ENCODE measurements at places on chromosomes 5 and 9.
A peak's percentile ranks its signal among the peaks of the same experiment; 100 is the strongest.

DNA sequence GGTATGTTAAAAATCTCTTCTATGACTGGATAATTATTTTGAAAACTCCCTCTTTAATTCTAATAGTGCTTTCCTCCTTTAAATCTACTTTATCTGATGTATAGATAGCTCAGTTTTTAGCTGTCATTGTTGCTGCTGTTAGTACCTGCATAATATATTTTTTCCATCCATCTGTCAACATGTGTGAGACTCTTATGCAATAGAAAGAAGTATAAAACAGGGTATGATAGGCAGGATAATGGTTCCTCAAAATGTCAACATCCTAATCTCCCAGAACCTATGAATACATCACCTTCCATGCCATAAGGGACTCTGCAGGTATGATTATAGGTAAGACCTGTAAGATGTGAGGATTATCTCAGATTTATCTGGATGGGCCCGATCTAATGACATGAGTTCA lies 136.9 kb upstream of the LHFPL2 start:
- DNase-seq = no peak

DNA sequence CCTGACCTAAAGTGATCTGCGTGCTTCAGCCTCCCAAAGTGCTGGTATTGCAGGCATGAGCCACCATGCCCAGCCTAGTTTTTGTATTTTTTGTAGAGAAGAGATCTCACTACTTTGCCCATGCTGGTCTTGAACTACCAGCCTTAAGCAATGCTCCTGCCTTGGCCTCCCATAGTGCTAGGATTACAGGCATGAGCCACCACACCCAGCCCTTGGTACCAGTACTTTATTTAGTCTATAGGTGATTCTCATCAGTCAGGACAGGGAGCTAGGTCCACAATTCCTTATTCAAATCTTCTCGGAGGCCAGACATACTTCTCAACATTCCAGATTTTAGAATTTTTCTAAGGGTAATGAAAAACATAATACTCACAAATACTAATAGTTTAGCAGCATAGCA lies 8.4 kb downstream of the ZNF131 start:
- no peak for DNase-seq

GRCh38 chr9:81822301-81822865 lies 105.8 kb upstream of the SPATA31D4 start:
- no peak for DNase-seq

- DNase-seq = peak; percentile 61
Measured at GRCh38 chr9:131678499-131679111, 61.3 kb downstream of the RAPGEF1 start.

DNA sequence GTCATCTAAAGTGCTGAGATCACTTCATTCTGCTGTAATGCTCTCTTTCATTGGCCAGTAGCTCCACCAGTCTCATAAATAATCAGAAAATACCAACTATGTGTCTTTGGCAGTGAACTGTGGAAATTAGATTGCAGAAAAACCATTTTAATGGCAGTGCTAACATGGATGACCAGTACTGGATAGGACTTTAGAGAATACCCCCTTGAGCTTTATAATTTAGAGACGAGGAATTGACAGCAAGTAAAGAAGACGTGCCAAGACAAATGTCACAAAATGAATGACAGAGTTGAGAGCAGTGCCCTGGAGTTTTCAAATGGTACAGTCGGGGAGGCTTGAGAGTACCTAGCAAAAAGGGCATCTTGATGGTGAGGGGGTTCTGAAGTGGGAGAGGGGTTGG lies 5.8 kb downstream of the MSANTD3 start:
- DNase-seq = no peak

- DNase-seq = no peak
Measured at GRCh38 chr9:89871871-89872331, 267.1 kb downstream of the GADD45G start.

GRCh38 chr5:62282064-62282463 lies 23.9 kb upstream of the KIF2A start:
- no peak for DNase-seq

- no peak for DNase-seq
Measured at GRCh38 chr9:28329323-28329722, 756.0 kb upstream of the C9orf72 start.

DNA sequence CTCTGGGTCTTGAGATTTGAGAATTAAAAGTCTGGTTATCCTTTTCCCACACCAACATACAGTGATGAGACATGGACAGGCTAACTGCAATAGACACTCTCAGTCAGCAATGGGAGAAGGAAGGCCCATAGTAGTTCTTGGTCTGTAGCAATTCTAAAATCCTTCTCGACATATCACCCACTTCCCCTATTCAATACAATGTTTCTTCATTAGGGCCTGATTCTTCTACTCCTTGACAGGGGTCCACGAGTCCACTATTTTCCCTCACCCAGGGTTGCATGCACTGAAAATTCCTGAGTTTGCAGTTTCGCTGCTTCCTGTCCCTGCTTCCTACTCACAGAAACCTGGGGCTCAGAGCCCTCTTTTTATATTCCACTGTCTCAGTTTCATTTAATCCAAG lies 402.8 kb downstream of the MAT2B start:
- DNase-seq = no peak

- no peak for DNase-seq
Measured at GRCh38 chr9:129459547-129460322, 161.2 kb downstream of the C9orf50 start.

DNA sequence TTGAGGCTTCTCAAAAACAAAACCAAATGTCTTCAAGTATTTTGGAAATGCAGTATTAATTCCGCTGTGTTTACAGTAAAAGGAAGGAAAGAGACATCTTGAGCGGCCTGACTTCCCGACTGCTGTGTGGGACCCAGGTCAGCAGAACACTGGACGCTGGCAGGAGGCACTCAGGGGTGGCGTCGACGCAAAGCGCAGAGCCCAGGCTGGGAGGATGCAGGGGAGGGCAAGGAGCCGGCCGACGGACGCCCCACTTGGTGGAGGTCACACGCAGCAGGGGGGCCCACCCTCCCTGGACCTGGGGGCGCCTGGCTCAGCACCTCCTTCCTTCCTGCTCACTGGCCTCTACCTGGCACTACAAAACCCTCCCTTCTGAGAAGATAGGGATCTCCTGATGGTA lies 19.7 kb downstream of the SLC12A7 start:
- no peak for DNase-seq

DNA sequence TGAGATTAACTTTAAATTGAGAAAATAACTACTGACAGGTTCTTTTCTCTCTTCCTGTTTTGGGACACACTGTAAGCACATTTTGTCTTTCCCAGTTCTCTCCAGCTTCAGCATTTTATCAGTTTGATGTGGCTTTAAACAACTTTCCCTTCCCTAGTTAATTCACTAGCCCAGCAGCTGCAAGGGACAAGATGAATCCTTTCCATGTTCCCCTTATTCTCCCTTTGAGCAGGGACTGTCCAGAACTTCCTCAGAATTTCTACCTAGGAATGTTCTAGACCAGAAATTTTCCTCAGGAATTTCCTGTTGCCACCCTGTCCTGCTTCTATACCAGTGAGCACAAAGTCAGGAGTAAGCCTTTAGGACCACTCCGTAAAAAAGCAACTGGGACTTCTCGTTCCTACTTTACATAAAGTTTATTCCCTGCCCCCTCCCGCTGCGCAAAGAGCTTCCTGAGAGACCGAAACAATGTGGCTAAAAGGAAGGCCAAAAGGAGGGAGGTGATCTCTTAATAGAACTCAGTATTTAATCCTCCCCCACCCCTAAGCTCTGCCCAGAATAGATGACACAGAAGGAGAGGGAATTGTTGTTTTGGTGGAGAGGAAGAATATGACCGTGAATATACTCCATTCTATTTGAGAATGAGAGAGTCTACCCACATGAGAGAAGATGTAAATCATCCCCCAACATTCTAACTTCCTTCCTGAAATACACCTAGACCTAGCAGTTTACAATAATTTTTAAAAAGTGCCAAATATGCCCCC lies 61.9 kb downstream of the GLIS3 start:
- DNase-seq = no peak

DNA sequence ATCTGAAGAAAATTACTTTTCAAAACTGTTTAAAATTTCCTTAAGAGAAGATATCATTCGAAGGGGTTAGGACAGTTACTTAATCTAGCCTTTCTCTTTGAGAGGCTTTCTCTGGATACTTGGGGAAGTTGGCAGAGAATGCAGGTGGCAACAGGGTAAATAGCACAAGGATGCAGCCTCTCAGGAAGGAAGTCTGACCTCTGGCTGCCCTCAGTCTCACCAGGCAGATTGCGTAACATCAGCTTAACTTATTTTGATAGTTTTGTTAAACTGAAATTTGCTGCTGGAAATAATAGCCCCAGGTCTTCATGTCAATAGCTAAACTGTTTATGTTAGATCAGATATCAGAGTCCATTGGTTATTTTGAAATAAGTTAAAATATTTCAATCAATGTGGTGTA lies 20.4 kb downstream of the CCDC192 start:
- DNase-seq = no peak

GRCh38 chr5:17012289-17012688 lies 76.2 kb upstream of the MYO10 start:
- DNase-seq = no peak

DNA sequence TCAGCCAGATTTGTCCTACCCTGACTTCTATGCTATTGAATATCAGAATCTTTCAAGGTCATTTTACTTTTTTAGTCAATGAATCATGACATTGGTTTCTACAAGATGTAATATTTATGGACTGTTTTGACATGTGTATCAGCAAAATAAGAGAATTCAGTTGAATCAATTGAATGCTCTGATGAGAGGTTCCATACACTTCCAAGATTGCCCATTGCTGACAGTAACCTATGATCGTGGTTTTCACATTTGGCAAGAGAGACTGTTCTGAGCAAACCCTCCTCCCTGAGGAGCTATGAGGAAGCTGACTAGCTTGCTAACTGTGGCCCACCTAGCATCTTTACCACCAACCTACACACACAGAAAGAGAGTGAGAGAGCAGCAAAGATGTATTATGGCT lies 56.7 kb upstream of the FST start:
- DNase-seq = no peak

DNA sequence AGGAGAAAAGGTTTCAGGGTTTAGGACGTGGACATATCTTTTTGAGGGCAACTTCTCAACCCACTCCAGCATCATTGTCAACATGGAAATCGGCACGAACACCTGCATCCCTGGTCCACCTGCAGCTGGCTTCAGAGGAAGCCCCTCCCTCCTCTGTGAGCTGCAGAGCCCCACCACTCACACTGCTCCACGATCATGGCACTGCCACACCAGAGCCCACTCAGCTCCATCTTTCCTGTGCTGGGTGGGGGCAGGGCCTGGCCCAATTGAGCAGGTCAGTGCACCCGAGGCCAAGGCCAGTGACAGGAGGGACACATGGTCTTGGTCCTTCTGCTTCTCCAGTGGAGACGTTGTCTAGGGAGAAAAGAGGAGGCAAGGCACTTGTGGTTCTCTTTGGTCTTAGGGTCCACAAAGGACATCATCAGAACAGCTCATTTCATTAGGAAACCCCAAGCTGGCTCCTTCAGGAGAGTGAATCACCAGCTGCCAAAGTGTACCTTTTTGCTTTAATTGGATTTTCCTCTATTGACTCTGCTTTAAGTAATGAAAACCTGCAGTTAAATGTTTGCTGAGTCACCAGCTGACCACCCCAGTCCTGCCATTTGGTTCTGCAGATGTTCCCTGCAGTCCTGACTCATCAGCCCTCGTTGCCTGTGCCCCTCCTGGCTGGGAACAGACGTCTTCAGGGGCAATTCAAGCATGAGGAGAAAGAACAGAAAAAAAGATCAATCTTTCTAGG lies 56.2 kb downstream of the UBE2QL1 start:
- DNase-seq = no peak

DNA sequence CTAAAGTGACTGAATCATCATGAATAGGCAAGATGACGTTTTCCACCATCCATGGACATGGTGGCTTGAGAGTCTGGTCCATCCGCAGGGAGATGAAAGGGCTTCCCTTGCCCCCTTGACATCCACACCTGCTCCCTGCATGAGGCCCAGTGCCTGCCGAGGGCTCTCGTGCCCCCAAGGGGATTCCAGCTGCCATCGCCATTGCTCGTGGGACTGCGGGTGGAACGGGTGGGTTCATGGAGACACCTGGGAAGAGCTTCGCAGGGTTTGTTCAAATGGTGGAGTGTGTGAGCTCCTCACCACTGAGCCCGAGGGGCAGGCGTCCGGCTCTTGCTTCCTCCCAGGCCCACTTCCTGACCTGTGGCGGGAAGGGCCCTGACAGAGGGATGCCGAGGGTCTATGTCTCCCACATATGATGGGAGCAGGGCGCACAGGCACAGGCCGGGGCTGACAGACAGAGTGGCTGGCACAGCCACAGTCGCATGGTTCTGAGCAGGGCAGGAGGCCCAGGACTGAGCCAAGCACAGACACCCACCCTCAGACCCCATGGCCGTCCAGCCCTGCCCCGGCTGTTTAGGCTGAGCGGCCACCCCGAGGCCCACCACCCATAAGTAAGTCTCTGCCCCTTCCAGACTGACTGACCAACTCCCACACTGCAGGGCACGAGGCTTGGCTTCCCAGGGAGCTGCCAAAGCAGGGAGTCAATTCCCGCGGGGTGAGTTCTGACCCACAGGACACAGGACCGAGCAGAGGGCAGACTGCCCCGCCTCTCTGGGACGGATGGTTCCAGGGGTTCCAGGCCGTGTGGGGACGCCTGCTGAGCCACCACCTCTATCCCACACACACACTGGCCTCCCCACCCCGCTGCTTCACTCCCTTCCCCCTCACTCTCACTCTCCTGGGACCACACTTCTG lies 70.0 kb upstream of the PPP1R26 start:
- no peak for DNase-seq

GRCh38 chr5:135569755-135570452 lies 8.9 kb downstream of the CXCL14 start:
- no peak for DNase-seq

DNA sequence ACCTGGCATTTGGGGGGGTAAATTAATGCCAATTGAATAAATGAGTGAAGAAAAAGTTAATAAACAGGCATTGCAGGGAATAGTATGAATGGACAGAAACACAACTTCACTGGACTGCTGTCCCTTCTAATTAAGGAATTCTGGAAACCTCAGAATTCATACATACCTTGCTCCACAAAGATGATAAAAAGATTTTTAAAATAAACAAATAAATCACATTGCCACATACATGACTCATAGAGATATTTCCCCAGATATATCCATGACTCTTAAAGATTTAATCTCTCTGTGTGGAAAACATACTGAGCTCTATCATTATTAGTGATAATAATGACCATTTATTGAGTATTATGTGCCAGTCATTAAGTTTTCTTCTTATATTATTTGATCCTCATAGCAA lies 469.0 kb upstream of the MEF2C start:
- DNase-seq = no peak

GRCh38 chr5:122173474-122174415 lies 44.4 kb downstream of the ZNF474 start:
- no peak for DNase-seq

- no peak for DNase-seq
Measured at GRCh38 chr5:102114525-102115069, 181.5 kb downstream of the SLCO4C1 start.

- peak; percentile 8 for DNase-seq
Measured at GRCh38 chr5:90264689-90265544, 144.6 kb downstream of the CETN3 start.
